ENCODE measurements at places on chromosomes 3 and 15. TPM values are rescaled to one million over a fixed set of nuclear protein-coding genes. Genes with fewer than 3 reads are reported as not detected.

DNA sequence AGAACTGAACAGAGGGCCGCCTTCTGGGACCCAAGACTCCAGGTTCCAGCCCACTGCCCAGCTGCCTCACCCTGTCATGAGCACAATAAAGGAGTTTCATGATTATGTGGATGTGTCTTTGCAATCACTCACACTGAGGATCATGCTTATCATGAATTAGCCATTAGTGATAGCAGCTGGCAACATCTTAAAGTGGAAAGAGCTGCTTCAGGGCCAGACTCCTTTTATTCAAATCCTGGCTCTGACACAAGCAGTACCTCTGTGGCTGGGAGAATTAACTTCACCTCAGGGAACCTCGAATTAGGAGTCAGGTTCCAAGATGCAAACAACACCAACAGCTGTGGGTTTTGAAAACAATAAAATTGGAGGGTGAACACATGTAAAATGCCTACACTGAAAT is 6.6 kb upstream of the SCAP start:
- no peak for DNase-seq

DNA sequence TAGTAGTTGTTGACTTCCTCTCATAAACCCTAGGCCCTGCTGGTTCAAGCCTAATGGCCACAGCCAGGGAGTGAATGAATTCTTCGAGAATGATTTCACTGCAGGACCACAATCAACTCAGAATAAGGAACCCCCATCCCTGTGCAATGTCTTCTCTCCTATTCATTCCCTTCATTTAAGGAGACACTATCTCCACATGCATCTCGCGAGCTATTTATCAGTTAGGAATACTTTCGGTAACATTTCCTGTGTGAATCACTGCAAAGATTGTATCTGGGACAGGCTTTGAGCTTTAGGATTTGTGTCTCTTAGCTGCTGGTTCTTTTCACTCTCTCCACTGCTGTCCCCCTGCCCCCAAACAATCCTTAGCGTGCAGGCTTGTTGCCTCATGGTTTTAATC is 94.4 kb downstream of the MYLK start:
- DNase-seq: no peak

DNA sequence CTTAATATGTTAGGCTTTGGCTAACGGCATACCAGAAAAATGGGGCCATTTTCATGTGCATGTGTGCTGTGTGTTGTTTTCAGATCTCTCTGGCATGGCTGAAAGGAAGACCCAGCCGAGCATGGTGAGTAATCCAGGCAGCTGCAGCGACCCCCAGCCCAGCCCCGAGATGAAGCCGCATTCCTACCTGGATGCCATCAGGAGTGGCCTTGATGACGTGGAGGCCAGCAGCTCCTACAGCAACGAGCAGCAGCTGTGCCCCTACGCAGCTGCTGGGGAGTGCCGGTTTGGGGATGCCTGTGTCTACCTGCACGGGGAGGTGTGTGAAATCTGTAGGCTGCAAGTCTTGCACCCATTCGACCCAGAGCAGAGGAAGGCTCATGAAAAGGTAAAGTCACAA is 15.1 kb downstream of the MKRN2 start:
- DNase-seq: no peak

The DMXL2 gene
- 6.1 TPM for total RNA-seq

DNA sequence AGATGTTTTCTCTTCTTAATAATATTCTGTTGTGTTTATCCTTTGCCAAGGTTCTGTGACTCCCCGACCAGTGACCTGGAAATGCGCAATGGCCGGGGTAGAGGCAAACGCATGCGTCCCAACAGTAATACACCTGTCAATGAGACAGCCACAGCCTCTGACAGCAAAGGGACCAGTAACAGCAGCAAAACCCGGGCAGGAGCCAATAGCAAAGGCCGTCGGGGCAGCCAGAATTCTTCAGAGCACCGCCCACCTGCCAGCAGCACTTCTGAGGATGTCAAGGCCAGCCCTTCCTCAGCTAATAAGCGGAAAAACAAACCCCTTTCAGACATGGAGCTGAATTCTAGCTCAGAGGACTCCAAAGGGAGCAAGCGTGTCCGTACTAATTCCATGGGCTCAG is 101.5 kb downstream of the RBPMS2 start:
- DNase-seq: no peak

- no peak for DNase-seq
Observed at GRCh38 chr15:56725386-56725785, 7.9 kb downstream of the ZNF280D start.

The PRSS50 gene
- not detected for total RNA-seq

DNA sequence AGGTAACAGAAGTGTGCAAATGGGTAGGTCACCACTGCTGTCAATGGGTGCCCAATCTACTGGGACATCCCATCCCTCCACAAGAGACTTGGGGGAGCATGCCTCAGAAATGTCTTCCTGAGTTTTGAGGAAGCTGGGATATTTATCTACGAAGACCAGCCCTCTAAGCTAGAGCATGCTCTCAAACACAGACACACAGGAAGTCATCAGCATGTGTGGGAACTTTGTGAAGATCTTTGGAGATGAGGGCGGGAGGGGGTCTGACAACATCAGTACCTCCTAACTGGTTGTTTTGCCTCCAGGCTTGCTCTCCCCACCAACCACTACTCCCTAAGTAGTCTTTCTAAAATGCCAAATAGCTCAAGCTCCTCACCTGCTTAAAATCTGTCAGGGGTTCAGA is 3.5 kb upstream of the MEF2A start:
- DNase-seq: no peak

The VPS18 gene
- total RNA-seq: 7.8 TPM

DNA sequence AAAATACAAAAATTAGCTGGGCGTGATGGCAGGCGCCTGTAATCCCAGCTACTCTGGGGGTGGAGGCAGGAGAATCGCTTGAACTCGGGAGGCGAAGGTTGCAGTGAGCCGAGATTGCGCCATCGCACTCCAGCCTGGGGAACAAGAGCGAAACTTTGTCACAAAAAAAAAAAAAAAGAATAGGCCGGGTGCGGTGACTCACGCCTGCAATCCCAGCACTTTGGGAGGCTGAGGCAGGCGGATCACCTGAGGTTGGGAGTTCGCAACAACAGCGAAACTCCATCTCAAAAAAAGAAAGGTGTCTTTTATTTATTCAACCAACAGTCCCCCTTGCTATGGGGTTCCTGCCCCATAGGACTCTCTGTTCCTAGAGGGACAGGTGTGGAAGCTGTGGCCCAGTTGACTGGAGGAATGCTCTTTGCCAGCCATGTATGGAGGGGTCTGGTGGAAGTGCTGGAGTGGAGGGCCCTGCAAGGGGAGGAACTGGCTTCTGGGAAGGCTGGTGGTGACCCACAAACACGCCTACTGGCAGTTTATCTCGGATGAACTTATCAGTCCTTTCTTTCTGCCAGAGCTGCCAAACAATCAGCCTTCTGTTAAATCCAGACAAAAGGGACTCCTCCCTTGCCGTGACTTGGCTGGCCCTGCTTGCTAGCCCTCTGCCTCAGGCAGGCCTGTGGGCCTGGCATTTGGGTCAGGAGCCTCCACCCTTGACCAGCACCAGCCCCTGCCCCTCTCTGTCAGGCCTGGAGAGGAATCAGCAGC is 4.6 kb upstream of the DAG1 start:
- no peak for DNase-seq

GRCh38 chr3:50674349-50675178 is at the start of gene DOCK3:
TSS of gene DOCK3 (plus strand) at chr3:50674927. CDS start at chr3:50675264, 337 bp downstream.
- peak; percentile 65 for DNase-seq

GRCh38 chr3:45915518-45916231 is 27.6 kb upstream of the CXCR6 start:
- DNase-seq: peak; percentile 91

- DNase-seq: no peak
Observed at GRCh38 chr3:4438296-4438695, 28.8 kb downstream of the SUMF1 start.

The MED12L gene
- total RNA-seq: 1.5 TPM

DNA sequence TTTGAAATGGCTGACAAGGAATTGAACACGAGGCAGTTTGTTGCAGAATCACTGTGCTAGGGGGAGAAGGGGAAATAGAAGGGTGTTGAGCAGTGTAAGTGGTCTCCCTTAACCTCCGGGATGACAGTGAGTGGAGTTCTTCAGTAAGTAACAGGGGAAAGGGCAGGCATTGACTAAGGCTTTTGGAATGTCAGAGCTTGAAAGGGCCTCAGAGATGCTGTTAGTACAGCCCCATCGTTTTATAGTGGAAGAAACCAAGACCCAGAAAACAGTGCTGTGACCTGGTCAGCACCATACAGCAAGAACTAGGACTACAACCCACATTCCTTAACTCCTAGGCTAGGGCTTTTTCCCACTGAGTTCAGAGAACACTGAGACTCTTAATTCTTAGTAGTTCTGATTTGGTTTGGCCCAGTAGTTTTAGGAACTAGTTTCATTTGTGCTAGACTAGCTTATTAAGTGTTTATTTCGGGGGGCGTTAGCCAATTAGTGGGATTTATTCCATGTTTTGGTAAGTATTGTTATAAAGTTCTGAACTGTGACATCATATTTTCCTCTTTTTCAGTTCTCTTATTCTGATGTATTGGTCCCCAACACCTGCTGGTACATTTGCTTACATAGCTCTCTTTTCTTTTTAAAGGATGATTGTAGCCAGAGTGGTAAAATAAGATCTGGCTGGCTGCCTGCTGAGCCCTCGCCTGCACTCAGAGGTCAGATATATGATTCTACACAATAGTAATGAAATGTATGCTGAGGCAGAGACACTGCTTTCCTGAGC is 34.2 kb downstream of the RAB11A start:
- DNase-seq: no peak

DNA sequence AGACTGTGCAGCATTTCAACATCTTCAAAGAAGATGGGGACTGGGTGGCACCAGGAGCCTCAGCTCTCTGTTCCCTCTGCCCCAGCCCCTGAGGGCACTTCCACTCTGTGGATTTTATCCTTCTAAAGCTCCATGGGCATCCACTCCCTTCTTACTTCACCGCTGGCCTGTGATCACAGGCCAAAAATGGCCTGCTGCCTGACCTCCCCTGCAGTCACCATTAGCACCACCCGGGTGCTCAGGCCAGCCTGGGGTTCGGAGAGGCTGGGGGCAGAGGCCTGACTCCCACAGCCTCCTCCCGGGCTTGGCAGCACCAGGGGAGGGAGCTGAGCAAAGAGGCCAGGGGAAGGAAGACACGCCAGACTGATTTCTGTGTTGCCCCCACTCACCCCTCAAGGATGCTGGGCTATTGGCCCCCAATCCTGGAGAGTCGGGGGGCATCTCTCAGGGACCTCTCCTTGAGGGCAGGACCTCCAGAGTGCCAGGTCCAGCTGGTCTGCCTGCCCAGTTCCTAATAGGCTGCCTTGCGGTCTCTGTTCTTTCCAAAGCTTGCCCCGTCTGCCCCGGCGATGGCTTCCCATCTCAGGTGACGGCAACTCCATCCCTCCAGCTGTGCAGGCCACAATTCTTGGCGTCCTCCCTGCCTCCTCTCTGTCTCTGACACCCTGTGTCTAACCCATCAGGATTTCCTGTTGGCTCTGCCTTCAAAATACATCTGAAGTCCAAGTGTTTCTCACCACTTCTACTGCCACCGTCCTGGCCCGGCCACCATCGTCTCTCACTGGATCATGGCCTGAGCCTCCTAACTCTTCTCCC is 67.1 kb downstream of the EXOG start:
- DNase-seq: peak; percentile 3

DNA sequence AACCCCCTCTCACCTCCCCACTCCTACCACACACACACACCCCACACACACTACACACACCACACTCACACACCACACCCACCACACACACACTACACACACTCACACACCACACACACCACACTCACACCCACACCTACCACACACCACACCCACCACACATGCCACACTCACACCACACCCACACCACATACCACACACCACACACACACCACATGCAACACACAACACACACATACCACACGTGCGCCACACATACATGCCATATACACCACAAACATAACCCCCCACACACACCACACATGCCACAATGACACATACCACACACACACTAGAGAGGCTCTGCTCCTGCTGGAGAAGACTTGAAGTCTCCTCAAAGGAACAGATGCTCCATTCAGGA is 5.9 kb upstream of the ITPKA start:
- peak; percentile 59 for DNase-seq

The SERF2 gene
- total RNA-seq: 787 TPM

DNA sequence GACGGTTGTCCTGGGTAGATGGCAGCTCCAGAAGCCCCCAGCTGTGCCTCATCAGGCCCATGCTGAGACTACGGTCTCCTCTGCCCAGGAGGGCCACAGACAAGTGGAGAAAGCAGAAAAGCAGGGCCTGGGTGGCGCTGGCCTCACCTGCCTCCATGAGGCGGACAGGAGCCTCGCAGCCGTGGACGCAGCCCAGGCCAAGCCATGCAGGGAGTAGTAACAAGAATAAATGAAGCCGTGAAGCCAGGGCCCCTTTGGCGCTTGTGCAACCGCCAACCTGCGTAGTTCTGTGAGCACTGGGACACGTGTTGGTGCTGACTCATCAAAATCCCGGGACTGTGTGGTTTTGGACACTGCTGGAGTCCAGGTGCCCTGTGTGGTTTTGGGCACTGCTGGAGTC is 12.3 kb upstream of the MUC4 start:
- no peak for DNase-seq

All from activated CD4-positive, alpha-beta memory T cell treated with anti-CD3 and anti-CD28 coated beads for 36 hours (primary cell).